Cardiac muscle cell (in vitro differentiated cells and primary cell): ENCODE measurements at places on chromosomes 2 and 18. TPM values are rescaled to one million over a fixed set of nuclear protein-coding genes. Genes with fewer than 3 reads are reported as not detected.

SCN2A gene
- total RNA-seq = 0.07 and 0.95 TPM in 2 replicates

FOXD4L1 gene
- 0.81 and 1.2 TPM in 2 replicates for total RNA-seq

IL1A gene
- not detected in 2 replicates for total RNA-seq

LPIN2 gene
- 29.2 and 50.8 TPM in 2 replicates for total RNA-seq

MARCO gene
- not detected in 2 replicates for total RNA-seq

LRRC30 gene
- total RNA-seq = not detected in 2 replicates

ADD2 gene
- total RNA-seq = 16.0 and 40.0 TPM in 2 replicates

RNPEPL1 gene
- total RNA-seq = 43.5 and 49.0 TPM in 2 replicates

GRCh38 chr2:127675331-127676261, at the start of gene LIMS2:
TSS of gene LIMS2 (minus strand) at chr2:127675530. CDS start at chr2:127675024, 506 bp downstream.
- peak; percentile 41 for DNase-seq
- H3K27ac ChIP-seq = peak within 1 kb of the TSS; percentile 91
- peak within 1 kb of the TSS; percentile 76 for H3K4me3 ChIP-seq
- peaks cover 18% of the 10 kb centered on the region for H3K4me1 ChIP-seq
- H3K27me3 ChIP-seq = peaks cover 40% of the 10 kb centered on the region
- no peaks in the 10 kb centered on the region for H3K36me3 ChIP-seq

DNA sequence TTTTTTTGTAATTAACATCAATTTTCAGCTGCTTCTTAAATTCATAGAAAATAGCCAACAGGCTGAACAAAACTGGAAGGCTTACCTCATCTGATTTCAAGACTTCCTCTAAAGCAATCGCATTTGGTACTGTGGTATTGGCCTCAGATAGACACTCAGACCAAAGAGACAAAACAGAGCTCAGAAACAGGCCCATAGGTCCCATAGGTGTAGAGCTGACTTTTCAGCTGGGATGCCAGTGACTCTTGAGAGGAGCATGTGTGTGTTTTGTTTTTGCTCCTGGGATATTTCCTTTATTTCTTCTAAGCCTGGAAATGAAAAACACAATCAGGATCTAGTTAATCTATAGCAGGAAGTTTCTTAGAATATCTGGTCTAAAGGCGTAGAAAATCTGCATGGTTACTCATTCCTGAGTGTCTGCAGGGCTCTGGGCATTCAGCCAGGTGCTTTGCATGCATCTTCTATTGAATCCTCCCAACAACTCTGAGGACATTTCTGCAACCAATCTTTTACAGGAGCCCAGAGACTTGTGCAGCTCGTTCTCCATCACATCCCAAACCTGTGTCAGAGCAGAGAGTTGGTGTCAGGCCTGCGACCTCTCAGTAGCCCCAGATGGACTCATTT, 190.8 kb downstream of the RTP5 start:
- no peaks in the 10 kb centered on the region for H3K27me3 ChIP-seq
- H3K4me3 ChIP-seq = no peak overlapping the region
- DNase-seq = peak; percentile 84

- no peaks in the 10 kb centered on the region for H3K4me1 ChIP-seq
- no peaks in the 10 kb centered on the region for H3K36me3 ChIP-seq
- DNase-seq = no peak
- no peak overlapping the region for H3K4me3 ChIP-seq
- H3K27me3 ChIP-seq = no peaks in the 10 kb centered on the region
- H3K27ac ChIP-seq = no peak overlapping the region
Measured at GRCh38 chr2:108980076-108980475, 8.9 kb downstream of the EDAR start.

DNA sequence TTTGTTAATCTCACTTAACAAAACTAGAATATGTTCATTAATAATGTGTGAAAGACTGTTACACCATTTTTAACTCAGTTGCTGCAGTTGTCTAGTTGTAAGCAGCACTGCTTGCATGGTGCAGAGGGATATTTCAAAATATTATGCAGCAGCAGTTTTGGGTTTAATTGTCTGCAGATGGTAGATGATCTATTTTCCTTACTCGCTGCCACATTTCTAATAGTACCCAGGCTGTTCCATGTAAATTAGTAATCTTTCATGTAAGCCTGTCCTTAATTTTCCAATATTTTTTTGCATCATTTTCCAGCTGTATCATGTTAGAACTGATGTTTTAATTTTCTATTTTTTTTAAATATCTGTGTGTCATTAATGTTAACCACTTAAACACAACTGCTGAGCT, 488.1 kb upstream of the RAB12 start:
- DNase-seq = no peak
- H3K27me3 ChIP-seq = no peaks in the 10 kb centered on the region
- no peaks in the 10 kb centered on the region for H3K4me1 ChIP-seq
- H3K4me3 ChIP-seq = no peak overlapping the region
- no peak overlapping the region for H3K27ac ChIP-seq
- H3K36me3 ChIP-seq = no peaks in the 10 kb centered on the region

GRCh38 chr2:172208791-172209325, 106.2 kb upstream of the DLX2 start:
- H3K27ac ChIP-seq = no peak overlapping the region
- no peak overlapping the region for H3K4me3 ChIP-seq
- no peaks in the 10 kb centered on the region for H3K27me3 ChIP-seq
- no peaks in the 10 kb centered on the region for H3K4me1 ChIP-seq
- H3K36me3 ChIP-seq = no peaks in the 10 kb centered on the region

GRCh38 chr2:24837996-24838513, 44.8 kb downstream of the CENPO start:
- no peak overlapping the region for H3K27ac ChIP-seq
- no peaks in the 10 kb centered on the region for H3K27me3 ChIP-seq
- no peak overlapping the region for H3K4me3 ChIP-seq
- no peaks in the 10 kb centered on the region for H3K36me3 ChIP-seq
- no peak for DNase-seq

DNA sequence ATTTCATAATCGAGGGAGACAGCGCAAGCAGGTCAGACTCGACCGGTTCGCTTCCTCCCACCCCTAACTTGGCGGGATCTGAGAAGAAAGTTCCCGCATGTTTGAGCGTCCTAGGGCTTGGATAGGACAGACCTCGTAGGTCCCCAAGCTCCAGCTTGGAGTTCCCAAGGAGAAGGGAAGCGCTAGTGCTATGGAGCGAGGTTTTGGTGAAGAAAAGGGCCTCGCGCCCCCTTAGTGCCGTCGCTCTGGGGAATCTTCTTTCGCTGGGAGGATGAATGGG, 11.6 kb upstream of the SKOR2 start:
- H3K36me3 ChIP-seq = no peaks in the 10 kb centered on the region
- H3K4me3 ChIP-seq = peak overlapping the region; percentile 14
- peaks cover 6% of the 10 kb centered on the region for H3K4me1 ChIP-seq
- DNase-seq = no peak

DNA sequence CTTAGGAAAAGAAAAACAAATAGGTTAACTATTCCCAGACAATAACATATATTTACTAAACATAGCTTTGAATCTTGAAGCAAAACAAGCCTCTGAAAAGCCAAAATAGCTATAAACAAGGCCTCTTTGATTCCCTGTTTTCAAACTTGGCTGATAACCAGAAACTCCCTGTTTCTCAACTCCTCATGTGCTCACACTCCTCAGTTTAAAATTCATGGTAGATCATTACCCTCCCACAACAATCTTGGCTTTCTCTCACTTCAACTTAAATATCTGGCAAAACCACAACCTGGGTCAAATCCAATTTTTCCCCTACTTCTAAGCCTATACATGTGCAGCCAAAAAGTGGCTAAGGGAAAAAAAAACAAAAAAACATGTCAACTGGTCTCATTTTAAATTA, 15.6 kb downstream of the SUCLG1 start:
- H3K36me3 ChIP-seq = peaks cover 19% of the 10 kb centered on the region
- DNase-seq = no peak
- H3K27ac ChIP-seq = peak overlapping the region; percentile 9
- no peaks in the 10 kb centered on the region for H3K4me1 ChIP-seq
- no peaks in the 10 kb centered on the region for H3K27me3 ChIP-seq

GRCh38 chr2:146677280-146677679, 1167.5 kb upstream of the ACVR2A start:
- H3K4me1 ChIP-seq = no peaks in the 10 kb centered on the region
- H3K27ac ChIP-seq = no peak overlapping the region
- H3K4me3 ChIP-seq = no peak overlapping the region
- no peaks in the 10 kb centered on the region for H3K27me3 ChIP-seq

DNA sequence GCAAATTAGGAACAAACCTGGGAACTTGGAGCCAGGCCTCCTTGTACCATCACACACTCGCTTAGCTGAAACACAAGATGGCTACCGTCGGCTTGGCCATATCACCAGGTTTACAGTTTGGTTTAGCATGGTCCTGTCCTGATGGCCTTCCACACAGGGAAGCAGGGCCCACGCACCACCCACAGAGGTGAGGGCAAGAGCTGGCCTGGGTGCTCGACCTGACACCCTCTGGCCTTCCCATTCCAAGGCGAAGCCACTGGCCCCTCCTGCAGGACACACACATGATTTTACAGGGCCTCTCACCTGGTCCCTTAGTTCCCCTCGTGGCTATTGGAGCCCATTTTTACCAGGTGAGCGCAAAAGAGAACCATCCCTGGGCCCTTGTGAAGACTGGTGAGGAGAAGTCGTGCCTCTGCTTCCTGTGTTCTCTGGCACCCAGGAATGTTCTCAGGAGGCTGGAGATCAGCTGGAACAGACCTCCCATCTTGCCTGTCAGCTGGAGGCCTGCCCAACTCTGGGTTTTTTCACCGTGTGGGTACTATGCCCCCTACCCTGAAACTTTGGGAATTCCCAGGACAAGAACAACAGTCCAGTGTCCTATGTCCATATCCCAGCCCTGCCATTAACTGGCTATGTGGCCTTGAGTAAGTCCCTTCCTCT, 53.0 kb upstream of the FOSL2 start:
- peaks cover 3% of the 10 kb centered on the region for H3K4me1 ChIP-seq
- no peak overlapping the region for H3K27ac ChIP-seq
- DNase-seq = no peak
- no peaks in the 10 kb centered on the region for H3K36me3 ChIP-seq
- no peak overlapping the region for H3K4me3 ChIP-seq

- no peak for DNase-seq
- H3K27ac ChIP-seq = no peak overlapping the region
- H3K36me3 ChIP-seq = no peaks in the 10 kb centered on the region
Measured at GRCh38 chr2:134021830-134022524, 231.9 kb upstream of the MGAT5 start.

GRCh38 chr2:222264791-222265320, 33.9 kb downstream of the PAX3 start:
- no peaks in the 10 kb centered on the region for H3K36me3 ChIP-seq
- DNase-seq = no peak
- H3K27ac ChIP-seq = no peak overlapping the region
- H3K4me3 ChIP-seq = no peak overlapping the region
- H3K27me3 ChIP-seq = no peaks in the 10 kb centered on the region
